ENCODE measurements at places on chromosomes 6 and 20.

GRCh38 chr6:40426346-40427066, 160.7 kb downstream of the LRFN2 start:
- DNase-seq = no peak

- DNase-seq = no peak
Observed at GRCh38 chr20:44730441-44730840, 15.2 kb upstream of the KCNK15 start.

GRCh38 chr6:56540232-56541029, 102.3 kb downstream of the DST start:
- no peak for DNase-seq

DNA sequence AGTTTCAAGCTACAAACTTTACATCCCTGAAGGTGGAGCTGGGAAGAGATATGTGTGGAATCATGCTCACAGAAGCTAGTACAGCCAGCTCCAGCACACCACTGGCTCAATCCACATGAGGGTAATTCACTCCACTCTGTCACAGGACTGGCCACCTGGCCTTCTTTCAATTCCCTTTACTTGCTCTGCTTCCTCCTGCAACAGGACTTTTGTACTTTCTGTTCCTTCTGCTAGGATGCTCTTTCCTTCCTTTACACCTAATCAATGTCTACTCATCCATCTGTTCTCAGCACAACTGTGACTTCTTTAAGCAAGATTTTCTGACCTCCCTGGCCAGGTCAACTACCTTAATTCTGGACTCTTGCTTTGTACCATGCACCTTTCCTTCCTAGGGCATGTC, 39.4 kb upstream of the MYB start:
- DNase-seq = no peak

GRCh38 chr6:56734335-56734734, 91.6 kb upstream of the DST start:
- DNase-seq = no peak

DNA sequence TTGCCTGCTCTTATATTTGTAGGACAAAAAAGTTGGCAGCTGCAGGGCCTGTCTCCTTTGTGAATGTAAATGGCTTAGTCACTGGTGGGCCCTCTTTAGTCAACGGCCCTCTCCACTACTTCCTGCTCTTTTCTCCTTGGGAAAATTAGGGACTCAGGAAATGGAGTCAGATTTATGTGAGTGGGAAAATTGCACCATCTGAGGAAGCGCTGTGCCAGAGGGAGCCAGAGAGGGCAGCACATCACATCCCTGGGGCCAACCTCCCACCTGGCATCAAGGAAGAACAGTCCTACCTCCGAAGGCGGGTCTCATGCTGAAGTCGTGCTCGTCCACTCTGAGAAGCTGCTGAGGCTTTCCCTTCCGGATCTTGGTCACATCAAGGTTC, 15.6 kb downstream of the GABRR2 start:
- no peak for DNase-seq

GRCh38 chr6:98574984-98575383, 259.4 kb upstream of the POU3F2 start:
- DNase-seq = no peak

GRCh38 chr6:3538536-3538935, 81.7 kb upstream of the SLC22A23 start:
- DNase-seq = no peak

DNA sequence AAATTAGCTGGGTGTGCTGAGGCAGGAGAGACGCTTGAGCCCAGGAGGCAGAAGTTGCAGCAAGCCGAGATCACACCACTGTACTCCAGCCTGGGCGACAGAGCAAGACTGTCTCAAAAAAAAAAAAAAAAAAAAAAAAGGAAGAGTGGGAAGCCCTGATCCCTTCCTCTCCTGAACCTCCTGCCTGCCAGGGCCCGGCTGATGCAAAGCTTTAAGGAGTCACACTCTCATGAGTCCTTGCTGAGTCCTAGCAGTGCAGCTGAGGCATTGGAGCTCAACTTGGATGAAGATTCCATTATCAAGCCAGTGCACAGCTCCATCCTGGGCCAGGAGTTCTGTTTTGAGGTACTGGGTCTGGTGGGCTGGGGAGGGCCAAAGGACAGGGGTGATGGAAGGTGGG, 15.1 kb downstream of the SYNGAP1 start:
- DNase-seq = no peak

DNA sequence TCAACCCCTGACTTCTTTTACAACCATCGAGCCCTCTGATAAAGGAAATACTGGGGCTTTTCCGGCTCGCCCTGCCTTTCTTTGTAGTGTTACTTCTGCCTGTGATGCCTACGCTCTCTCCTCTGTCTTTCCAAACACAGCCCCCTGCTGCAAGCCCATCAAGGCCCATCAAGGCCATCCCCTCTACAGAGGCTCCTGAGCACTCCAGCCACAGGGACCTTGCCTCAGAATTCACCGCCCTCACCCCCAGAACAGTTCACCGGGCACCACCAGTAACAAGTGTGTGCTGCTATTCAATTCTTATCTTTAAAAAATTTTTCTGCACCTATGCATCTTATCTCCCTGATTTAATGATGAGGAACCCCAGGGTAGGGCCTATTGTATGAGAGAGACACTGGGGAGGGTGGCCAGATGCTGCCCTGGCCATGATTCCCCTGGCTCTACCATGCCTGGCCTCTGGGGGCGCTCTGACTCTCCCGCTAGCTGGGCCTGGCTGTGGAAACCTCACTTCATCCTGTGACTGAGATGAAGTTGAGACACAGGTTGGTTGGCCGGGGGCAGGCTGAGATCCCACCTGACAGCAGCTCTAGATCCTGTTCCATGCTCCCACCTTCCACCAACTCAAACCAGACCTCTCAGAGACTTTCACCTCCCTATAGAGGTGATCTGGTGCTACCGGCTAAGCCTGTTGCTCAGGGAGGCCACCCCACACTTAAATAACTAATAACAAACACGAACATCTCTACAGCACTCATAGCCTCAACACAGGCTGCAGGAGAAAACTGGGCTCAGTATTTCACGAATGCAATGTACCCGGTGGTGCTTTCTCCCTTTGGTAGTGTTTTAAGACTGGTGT, 19.2 kb upstream of the GLP1R start:
- no peak for DNase-seq

DNA sequence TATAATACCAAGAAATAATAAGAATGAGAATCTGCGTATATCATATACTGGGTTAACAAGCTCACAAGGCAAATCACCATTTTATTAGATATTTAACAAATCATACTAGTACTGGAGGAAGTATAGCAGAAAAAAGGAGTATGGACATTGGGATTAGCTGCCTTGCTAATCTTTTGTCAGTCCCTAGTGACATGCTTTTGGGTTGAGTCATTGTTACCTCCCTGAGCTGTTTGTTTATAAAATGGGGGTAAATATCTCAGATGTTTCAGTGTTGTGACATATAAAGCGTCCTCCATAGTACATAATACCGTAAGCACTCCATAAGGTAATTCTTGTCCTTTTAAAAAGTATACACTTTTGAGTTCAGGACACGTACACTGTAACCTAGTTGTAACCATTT, 107.0 kb downstream of the ESR1 start:
- no peak for DNase-seq

DNA sequence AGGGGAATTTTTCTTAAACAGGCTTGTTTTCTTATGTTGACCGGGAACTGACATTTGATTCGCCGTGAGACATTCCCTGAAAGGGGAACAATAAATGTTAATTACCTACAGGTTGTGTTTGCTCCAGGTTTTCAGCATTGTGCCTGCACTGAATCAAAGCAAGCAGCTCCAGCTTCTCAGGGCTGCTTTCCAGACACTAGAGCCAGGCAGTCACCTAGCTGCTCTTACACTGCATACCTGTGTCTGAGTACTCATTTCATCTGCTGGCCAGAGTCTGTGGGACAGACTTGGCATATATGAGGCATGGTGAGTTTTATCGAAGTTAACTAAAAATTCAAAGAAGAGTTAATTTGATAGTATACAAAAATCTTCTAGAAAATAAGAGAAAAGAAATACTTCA, 951.8 kb upstream of the MAP3K7 start:
- no peak for DNase-seq
